ENCODE measurements at places on chromosomes 4 and X. TPM values are rescaled to one million over a fixed set of nuclear protein-coding genes. Genes with fewer than 3 reads are reported as not detected.

Gene CHM
- 9.3 TPM for total RNA-seq

Gene ABLIM2
- 18.4 TPM for total RNA-seq

Gene SYP
- 1.00 TPM for total RNA-seq

Gene COL25A1
- total RNA-seq = 0.21 TPM

Gene AMOT
- 7.9 TPM for total RNA-seq

Gene KLB
- not detected for total RNA-seq

Gene RBM46
- not detected for total RNA-seq

Gene UGT2A1
- total RNA-seq = not detected

Gene MAGEB10
- total RNA-seq = not detected
